ENCODE measurements at places on chromosomes 7 and 10. TPM values are rescaled to one million over a fixed set of nuclear protein-coding genes. Genes with fewer than 3 reads are reported as not detected.

ZPBP gene
- polyA plus RNA-seq: not detected

ZNF488 gene
- polyA plus RNA-seq: 22.1 TPM

TUBAL3 gene
- polyA plus RNA-seq: 0.24 TPM

PTER gene
- polyA plus RNA-seq: 4.2 TPM
